Fibroblast of villous mesenchyme (primary cell): ENCODE measurements at places on chromosomes 1 and 21.

- peak; percentile 4 for DNase-seq
Observed at GRCh38 chr1:73593364-73593763, 604.6 kb downstream of the LRRIQ3 start.

DNA sequence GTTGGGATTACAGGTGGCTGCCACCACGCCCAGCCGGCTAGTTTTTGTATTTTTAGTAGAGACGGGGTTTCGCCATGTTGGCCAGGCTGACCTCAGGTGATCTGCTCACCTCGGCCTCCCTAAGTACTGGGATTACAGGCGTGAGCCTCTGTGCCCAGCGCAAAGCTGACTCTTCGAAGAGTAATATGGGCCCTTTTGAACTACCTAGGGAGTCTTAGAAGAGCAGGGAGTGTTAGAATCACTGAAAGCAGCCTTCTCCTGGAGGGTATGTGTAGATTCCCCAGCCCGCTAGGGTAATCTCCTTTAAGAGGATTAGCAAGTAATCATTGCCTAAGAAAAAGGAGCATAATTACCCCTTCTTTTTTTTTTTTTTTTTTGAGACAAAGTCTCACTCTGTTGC lies 6.5 kb upstream of the MAST2 start:
- no peak for DNase-seq

- no peak for DNase-seq
Observed at GRCh38 chr1:25257196-25257595, 9.9 kb upstream of the RSRP1 start.

DNA sequence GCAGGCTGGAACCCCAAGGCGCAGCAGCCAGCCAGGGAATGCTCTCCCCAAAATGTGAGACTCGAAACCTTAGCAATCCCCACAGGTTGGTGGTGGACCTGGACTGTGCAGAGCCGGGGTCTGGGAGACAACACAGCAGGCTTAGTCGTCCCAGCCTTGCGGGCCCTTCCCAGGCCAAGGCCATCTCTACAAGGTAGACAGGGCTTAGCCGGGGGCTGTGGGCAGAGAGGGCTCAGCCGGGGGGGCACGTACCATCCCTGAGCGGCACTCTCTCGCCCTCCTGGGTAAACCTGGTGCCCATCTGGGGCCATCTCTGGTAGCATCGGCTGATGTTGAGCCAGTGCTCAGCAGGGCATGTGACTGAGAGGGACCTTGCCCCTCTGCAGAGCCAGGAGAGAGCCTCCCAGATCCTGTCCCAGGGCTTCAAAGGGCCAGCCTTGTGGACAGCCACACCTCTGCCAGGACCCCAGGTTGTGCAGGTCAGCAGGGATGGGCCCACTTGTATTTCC lies 2.2 kb upstream of the ACTRT2 start:
- no peak for DNase-seq

DNA sequence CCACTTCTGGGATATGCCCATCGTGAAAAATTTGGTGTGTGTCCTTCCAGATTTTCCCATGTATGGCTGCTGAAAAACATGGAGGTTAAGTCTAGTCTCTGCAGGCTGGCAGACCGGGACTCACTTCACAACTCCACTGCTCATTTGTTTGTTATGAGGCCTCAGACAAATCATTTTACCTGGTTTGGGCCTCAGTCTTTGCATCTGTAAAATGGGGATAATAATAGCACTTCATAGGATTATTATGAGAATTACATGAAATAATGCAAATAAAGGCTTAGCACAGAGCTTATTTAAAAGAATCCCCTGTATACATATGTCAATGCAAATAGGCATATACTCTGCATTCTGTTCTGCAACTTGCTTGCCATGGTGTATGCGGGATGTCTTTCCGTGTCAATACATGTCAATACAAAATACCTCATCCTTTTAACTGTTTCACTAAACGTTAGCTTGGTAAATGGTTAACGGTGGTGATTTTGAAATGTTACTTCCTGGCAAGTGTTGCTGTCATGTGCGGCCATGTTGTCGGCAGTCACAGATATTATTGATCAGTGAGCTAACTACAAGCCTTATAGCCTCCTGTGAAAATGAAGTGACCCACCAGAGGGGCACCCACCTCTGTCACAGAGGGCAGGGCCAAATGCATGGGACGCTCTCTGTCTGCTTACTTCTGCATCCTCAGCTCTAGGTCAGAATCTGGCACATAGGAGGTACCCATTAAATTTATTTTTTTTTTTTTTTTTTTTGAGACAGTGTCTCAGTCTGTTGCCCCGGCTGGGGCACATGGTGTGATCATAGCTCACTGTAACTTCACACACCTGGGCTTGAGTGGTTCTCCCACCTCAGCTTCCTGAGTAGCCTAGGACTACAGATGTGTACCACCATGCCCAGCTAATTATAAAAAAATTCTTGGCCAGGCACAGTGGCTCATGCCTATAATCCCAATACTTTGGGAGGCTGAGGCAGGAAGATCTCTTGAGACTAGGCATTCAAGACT lies 4.3 kb downstream of the LCK start:
- no peak for DNase-seq

- peak; percentile 62 for DNase-seq
Observed at GRCh38 chr1:59971464-59971911, 44.9 kb upstream of the CYP2J2 start.

DNA sequence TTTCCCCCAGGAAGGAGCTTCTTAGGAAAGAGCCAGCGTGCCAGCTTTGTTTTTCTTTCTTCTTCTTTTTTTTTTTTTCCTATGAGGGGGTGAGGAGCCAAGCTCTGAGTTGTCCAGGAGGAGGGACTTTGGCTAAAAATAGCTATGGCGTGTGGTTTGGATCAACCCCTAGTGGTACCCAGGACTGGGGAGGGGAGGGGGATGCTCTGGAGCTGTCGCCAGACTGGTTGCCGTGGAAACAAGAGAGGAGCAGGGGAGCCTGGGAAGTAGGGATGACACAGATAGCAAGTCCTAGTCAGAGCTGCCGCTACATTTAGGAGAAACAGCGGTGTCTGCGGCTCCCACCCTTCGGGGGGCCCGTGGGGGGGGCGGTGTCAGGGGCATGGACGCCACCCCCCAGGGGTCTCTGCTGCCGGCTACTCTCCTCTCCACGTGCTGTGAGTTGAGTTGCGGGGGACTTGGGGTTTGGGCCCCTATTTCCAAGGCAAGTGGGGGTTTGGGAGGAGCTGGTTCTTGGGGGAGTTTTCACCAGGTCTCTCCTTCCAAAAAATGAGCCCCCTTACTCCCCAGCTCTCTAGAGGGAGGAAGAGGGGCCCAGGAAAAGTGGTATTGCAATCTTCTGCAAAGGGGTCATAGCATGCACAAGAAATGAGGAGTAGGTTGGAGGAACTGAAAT lies at the start of gene KCNJ9:
KCNJ9 (plus strand) TSS at position 278 of the 676 bp plus-strand sequence. CDS start 2,493 bp downstream, outside the sequence.
- no peak for DNase-seq

GRCh38 chr1:186627019-186627418 lies 53.2 kb downstream of the PTGS2 start:
- no peak for DNase-seq

DNA sequence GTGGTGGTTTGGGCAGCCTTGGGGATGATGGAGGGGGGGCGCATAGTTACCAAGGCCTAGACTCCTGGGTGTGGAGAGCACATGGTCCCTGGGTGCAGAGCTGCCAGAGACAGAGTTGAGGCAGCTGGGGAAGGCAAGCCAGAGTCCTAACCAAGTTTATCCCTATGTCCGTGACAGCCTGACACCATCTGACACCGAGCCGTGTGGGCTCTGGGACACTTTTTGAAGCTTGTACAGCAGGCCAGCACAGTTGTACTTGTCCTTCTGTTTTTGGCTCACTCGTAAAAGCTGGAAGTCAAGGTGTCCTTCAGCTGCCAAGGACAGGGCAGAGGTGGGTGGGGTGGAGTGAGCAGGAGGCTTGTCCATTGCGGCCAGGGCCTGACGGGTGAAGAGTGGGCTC lies 28.5 kb downstream of the SLC26A9 start:
- no peak for DNase-seq

- DNase-seq, result no peak
Observed at GRCh38 chr1:115838431-115839028, 2.4 kb downstream of the NHLH2 start.

- peak; percentile 70 for DNase-seq
Observed at GRCh38 chr1:37478890-37479254, 4.5 kb downstream of the ZC3H12A start.

DNA sequence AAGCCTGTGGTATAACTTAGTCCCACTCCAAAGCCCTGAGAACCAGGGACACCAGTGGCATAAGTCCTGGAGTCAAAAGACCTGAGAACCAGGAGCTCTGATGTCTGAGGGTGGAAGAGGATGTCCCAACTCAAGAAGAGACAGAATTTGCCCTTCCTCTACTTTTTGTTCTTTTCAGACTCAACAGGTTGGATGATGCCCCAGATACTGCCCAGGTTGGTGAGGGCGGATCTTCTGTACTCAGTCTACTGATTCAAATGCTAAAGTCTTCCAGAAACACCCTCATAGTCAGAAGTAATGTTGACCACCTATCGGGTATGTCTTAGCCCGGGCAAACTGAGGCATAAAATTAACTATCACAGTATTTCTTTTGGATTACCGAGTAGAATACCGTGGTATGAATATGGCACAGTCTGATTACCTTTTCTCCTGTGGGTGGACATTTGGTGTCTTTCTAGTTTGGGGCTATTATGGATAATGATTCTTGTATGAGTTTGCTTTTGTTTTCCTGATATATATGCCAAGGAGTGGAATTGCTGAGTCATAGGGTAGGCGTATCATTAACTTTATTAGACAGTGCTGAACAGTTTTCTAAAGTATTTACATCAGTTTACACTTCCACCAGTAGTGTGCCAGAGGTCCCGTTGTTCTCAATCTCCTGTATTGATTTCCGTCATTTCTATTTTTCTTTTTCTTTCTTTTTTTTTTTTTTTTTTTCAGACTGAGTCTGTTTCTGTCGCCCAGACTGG lies 3.2 kb upstream of the CHAF1B start:
- no peak for DNase-seq

DNA sequence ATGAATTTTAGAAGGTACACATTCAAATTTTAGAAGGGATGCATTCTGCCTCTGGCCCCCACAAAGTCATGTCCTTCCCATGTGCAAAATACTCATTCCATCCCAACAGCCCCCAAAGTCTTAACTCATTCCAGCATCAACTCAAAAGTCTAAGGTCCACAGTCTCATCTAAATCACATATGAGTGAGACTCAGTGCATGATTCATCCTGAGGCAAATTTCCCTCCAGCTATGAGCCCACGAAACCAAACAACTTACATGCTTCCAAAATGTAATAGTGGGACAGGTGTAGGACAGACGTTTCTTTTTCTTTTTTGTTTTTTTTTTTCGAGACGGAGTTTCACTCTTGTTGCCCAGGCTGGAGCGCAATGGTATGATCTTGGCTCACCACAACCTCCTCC lies 12.5 kb upstream of the WNT2B start:
- no peak for DNase-seq

DNA sequence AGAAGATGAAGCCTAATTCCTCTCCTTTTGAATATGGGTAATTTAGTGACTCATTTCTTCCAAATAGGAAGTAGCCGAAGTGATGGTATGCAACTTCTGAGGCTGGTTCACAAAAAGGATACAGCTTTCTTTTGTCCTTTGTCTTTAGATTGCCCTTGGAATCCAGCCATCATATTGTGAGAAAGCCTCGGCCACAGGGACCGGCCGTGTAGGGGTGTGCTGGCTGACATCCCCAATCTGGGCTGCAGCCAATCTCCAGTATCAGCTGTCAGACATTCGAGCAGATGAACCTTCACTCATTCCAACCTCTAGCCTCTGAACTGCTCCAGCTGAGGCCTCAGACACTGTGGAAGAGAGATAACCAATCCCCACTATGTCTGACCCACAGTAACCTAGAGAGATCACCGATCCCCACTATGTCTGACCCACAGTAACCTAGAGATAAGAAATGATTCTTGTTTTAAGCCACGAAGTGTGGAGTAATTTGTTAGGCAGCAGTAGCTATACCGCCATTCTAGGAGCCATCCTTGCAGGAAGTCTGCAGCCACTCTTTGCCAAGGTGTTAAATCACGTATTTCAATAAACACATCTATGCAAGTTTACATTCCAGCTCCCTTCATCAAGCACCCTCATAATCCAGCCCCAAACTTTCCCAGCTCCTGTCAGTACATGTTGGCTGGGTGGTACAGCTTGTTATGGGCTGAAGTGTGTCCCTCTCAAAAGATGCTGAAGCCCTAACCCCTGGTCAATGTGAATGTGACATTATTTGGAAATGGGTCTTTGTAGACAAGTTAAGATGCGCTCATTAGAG lies 2.9 kb upstream of the DIP2A start:
- DNase-seq, result no peak

DNA sequence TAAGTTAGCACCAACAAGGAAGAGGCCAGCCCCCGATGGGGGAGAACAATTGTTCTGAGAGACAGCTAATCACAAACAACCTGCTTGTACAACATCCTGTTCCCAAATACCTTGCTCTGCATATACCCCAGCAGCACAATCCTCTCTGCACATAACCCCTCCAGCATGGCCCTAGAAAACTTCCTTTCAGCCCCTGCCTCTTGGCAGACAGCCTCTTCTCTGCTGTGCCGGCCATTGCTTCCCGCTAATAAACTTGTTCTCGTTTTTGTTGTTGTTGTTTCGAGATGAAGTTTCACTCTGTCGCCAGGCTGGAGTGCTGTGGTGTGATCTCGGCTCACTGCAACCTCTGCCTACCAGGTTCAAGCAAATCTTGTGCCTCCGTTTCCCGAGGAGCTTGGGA lies 392.7 kb downstream of the SMYD3 start:
- no peak for DNase-seq

DNA sequence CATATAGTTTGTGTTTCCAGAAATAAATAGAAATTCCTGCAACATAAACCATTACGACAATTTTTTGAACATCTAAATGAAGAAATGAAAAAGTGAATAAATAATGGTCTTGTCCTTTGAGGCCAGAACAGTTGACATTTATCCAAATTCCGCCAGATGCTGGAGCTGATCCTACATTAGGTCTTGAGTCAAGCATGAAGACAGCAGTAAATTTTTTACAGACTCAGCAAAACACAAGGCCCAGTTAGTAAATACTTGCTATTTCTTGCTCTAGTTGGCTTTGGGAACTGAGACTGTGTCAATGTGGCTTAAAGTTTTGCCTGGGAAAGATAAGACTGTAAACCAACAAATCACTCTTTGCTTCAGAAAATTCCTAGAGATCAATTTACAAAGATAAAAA lies 540.1 kb upstream of the RGS18 start:
- DNase-seq, result no peak

DNA sequence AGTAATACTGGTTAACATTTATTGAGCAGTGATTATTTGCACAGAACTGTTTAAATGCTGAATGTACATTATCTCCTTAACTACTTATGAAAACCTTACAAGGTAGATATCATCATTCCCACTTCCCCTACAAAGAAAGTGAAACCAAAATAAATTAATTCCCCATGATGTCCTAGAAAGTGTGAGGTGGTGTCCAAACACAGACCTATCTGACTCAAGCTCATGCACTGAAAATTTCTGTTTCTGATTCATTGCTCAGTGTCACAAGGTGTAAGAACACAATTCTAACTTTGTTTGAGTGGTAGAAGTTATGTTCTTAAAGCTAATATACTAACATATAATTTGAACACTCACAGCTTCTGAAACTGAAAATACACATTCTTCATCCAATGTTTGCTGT lies 178.7 kb downstream of the MRPL39 start:
- DNase-seq, result no peak

DNA sequence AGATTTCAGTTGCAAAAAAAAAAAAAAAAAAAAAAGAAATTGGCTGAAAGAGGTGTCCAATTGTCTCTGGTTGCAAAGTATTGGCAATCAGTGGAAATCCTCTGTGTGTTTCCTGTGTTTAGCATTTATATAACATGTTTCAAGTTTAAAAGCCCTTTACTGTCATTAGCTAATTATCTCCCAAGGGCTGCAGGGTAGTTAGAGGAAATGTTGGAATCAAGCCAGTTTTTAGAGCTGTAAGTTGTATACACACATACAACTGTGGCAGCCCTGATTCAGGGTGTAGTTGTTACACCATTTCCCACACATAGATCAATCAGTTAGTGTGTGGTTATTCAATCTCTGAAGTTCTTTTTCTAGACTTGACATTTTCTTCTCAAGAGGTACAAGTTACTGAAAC lies 8.9 kb upstream of the ZNF326 start:
- no peak for DNase-seq
